ENCODE measurements at places on chromosomes 2 and 18.

- DNase-seq, result no peak
Observed at GRCh38 chr18:54330768-54331548, 26.7 kb downstream of the STARD6 start.

DNA sequence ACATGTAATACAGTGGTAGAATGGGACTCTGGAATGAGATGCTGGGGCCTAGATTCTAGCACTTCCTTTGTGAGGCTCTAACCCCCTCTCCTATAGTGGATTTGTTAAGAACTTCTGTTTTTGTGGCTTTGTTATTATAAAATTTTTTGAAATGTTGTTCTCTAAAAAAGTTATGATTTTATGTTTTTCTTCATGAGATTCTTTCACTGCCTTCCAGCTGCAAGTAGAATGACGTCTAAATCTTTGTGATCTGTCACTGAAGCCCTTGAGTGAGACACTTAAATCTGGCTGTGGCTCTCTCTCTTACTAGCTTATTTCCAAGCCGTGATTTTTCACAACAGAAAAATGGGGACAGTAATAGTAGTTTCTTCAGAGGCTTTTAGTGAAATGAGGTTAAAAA is 1.6 kb downstream of the CASP8 start:
- no peak for DNase-seq

- no peak for DNase-seq
Observed at GRCh38 chr18:36771245-36771644, 57.6 kb downstream of the TPGS2 start.

GRCh38 chr2:503288-503999 is 173.8 kb downstream of the TMEM18 start:
- DNase-seq, result no peak

DNA sequence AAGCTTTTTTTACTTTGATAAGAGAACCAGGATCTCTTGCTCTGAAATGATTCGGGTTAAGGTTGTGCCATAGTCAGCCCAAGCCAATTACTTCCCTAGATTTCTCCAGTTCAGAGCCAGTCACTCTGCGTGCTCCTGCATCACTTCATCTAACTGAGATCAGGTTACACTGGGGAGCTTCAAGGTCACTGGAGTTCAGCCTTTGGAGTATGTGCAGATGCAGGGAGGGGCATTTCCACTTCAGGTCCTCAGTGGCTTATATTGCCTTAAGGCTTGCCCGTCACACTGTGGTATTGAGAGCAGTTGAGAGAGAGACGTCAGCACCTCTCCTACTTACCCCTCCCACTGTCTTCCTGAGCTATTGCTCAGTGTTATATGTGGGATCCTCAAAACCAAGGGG is 317.8 kb downstream of the EPHA4 start:
- no peak for DNase-seq

DNA sequence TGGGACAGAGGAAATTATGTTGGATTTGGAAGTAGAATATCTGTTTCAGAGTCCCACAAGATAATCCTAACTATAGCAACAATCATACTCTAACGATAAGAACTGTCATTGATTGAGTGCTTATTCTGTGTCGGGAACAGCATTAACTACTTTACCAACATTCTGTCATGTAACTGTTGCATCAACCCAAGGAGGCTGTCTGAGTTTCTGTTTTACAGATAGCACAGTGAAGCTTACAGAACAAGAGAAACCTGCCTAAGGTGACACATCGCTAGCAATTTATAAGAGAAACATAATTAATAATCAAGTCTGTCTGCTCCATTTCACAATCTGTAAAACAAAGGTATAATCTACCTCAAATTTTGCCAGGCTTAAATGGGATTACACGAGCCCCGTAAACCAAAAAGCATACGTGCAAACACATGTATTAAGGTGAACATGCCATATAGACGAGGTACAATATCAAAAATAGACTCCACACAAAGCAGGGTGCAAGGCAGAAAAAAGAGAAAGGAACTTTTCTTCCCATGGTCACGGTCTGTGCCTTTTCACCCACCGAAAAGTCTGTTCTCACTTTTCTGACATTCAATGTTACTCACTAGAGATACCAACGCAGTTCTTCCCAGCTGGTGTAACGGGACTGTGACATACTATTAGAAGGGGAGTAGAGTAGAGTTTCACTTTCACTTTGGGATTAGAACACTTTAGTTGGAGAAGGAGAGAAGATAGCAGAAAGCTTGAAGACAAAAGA is 37.2 kb upstream of the SLC8A1 start:
- DNase-seq, result no peak

GRCh38 chr18:9630444-9630843 is 16.1 kb upstream of the PPP4R1 start:
- no peak for DNase-seq

DNA sequence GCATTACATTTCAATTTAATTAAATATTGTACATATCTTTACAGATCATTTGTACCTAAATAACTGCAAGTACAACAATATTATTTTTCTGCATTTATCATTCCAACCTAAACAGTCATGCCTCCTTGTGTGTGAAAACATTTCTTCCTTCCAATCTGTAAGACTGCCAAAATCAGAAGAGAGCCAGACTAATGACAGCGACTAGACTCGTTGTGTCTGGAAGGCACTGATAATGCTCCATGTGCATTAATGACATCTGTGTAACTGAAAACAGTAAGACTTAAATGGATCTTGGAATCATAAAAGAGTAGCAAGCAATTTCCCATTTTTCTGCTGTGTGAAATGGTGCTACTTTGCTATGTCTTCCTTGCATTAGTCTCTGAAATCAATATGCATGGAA is 278.0 kb upstream of the DSEL start:
- no peak for DNase-seq

- DNase-seq, result no peak
Observed at GRCh38 chr2:135163306-135163705, 111.2 kb downstream of the RAB3GAP1 start.

GRCh38 chr2:62304429-62305417 is 108.8 kb downstream of the B3GNT2 start:
- no peak for DNase-seq

DNA sequence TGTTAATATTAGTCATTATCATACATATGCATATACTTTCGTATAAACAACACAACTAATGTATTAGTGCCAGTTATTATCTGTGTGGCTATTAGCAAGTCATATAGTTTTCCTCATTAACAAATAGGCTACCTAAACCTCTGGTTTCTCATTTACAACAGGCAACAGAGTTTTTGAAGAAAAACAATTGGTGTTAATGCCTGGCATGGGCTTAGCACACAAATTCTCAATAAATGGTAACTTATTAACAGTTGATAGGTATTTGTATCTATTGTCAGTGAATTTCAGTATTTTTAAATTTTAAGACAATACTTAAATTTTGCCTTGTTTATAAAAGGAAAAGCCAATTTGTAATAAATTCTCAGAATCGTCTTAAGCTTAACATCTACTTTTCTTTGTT is 182.5 kb downstream of the PMAIP1 start:
- no peak for DNase-seq

DNA sequence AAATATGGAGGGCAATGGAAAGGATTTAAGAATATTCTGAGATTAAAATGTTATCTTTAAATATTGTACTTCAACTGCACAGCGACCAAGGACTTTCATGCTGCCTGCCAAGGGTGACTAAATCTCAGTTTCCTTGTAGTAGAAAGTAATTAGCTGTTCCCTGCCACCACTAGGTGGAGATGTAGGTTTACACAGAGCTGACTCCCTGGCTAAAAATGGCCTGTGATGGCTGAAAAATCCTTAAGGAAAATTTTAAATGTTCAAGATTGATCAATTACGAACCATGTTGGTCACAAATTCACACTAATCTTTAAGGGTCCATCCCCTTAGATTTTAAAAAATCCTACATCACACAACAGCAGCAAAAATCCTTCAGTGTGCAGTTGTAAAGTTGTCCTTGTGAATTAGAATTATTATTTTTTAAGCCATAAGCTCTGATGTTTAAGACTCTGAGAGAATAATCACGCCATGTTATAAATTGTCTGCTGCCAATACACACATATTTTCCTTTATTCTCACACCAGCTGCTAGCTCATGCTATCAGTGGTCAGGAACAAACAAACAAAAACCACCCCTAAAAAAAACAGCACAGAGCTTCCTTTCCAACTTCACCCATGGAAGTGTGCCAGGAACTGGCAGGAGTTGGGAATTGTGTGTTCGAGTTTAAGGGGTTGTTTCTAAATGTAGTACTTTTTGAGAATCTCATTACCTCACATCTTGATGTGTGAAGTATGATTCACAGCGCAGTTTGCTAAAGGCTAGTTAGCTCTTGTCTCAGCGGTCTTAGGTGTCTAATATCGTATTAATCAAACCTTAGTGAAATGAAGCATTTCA is 399.8 kb downstream of the TMEM182 start:
- DNase-seq, result peak; percentile 53

- DNase-seq, result no peak
Observed at GRCh38 chr2:10704034-10704594, 14.3 kb upstream of the NOL10 start.

DNA sequence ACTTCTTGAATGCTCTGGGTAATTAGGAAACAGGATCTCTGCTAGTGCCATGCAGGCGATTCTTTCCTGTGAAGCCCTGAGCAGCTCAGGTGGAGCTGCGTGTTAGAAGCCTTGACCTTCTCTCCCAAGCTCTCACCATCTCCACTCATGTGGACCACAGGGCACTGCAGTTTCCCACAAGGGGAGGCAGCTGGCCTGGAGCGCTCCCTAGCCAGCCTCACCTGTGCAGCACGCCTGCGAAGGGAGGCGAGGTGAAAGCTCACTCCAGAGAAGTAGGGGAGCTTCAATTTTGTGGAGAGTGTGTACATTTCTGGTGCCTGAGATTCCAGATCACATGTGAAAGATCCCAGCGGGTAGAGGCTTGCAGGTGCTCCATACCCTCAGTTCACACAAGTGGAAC is 11.1 kb upstream of the HES6 start:
- DNase-seq, result no peak

DNA sequence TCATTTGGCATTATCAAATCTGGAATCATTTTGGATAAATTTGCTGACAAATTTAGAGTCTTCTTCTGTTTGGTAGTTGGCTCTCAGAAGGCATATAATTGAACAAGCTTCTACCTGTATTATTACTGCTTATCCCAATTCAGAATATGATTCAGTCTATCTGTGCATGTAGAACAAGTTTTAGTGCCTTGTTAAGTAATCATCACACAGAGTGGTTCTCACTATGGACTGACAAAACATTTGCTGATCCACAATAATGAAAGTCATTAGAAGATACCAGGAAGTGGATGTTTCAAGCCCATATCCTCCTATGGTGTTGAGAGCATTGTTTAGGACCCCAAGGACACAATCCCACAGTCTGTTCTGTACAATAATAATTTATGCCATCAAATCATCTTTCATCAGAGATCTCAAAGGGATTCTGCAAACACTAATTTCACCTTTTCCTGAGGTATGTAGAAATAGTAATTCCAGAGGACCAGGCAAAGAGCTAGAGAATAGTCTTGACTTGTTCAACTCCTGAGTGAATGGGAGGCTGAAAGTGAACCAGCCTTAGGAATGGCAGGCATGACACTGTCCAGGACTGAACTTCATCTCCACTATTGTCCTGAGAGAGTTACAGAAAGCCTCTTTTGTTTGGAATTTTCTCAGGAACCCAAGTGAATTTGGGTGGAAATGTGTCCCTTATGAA is 29.6 kb upstream of the DSC1 start:
- DNase-seq, result no peak

DNA sequence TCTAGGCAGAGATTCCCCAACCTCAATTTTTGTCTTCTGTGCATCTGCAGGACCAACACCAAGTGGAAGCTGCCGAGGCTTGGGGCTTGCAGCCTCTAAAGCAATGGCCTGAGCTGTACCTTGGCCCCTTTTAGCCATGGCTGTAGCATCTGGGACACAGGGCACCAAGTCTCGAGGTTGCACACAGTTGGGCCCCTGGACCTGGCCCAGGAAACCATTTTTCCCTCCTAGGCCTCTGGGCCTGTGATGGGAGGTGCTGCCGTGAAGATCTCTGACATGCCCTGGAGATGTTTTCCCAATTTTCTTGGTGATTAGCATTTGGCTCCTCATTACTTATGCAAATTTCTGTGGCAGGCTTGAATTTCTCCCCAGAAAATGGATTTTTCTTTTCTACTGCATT is 105.7 kb upstream of the LDAH start:
- DNase-seq, result no peak

DNA sequence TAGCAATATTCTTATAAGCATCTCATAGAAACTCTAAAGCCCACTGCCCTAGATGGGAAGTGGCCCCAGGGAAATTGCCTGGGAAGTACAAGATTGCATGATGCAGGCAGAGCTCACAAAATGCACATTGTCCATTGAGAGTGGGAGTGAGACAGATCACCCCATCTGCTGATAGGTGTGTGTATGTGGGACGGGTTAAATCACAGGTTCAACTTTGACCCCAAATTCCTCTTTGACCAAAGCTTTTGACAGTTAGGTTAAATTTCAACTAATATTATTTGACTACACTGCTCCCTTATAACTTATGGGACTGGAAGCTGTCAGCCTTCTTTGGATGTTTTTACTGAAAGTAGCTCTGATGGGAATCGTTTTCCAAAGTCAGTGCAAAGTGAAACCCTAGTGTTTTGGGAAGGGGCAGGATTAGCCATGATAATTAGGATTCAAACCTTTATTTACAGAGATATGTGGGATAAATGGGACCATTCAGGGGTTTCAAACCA is 11.4 kb upstream of the FABP1 start:
- no peak for DNase-seq

DNA sequence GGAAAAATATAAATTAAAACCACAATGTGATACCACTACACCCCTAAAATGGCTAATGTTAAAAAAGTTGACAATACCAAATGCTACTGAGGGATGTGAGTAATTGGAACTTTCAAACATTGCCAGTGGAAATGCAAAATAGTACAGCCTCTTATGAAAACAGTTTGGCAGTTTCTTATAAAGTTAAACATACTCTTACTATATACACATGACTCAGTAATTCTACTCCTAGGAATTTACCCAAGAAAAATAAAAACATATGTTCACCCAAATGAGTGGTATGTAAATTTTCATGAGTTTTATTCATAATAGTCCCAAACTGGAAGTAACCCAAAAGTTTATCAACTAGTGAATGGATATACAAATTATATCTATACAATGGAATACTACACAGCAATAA is 228.0 kb downstream of the CYP26B1 start:
- DNase-seq, result no peak

DNA sequence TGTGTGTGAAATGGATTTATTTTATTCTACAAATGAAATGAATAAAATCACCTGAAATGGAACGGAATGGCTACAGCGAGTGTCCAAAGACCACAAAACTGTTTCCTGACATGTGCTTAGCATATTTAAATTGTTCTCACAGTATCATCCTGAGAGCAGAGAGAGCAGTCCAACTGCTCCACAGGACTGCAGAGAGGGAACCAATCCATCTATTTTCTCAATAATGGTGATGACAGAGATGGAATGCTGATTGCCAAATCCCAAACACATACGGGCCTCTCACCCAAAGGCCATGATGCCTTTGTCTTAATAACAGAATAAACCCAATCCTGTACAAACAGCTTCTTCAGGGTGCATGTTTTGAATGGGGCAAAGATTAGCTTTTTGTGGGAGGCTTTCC is 41.1 kb downstream of the STAT1 start:
- no peak for DNase-seq

GRCh38 chr2:26649992-26650712 is 9.0 kb upstream of the CIB4 start:
- DNase-seq, result no peak

- DNase-seq, result no peak
Observed at GRCh38 chr18:13369353-13369752, 150.8 kb downstream of the LDLRAD4 start.

Data from renal cortex interstitium (tissue), 15 donors.